Posterior vena cava (tissue), 2 donors: ENCODE measurements at places on chromosomes 6 and 20. TPM values are rescaled to one million over a fixed set of nuclear protein-coding genes. Genes with fewer than 3 reads are reported as not detected.

GRCh38 chr6:81981812-81982211, 229.3 kb upstream of the TENT5A start:
- DNase-seq = no peak

DNA sequence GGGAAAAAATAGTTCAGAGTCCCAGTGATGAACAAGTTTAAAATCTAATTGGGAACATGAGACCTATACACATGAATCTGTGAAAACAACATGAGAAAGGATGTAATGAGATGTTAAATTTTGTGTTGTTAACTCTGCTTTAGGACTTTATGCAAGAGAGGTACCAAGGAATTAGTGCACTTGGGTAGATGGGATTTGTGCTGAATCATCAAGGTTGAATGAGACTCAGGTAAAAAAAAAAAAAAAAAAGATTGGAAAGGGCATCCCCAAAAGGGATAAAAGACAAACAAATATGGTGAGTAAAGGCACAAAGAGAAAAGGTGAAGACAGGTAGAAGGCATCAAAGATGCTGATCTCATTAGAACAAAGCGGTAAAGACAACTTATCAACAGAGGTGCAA, 644.4 kb downstream of the CBLN4 start:
- DNase-seq = no peak

DNA sequence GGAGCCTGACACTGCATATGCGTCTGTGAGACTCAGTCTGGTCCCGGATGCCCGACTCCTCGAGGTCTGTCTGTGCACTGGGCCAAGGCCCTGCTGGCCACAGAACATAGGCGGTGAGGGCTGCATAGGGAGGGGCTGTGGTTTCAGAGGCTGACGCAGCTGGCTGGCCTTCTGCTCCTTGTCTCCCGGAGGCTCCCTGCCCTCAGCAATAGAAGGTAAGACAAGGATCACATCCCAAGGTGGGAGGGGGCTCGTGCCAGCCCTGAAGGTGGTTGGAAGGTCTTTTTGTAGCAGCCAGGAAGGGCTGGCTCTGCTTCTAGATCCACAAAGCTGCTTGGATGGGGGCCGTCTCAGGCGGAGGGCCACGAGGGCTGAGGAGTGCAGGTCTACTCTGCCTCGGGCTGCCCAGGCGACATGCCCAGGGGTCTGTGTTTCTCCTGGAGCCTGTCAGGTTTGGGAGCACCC, 239.8 kb upstream of the SULF2 start:
- DNase-seq = peak; percentile 92

Gene ECT2L
- total RNA-seq = 0.33 TPM

Gene TAAR6
- total RNA-seq = not detected

- peak; percentile 80 for DNase-seq
Measured at GRCh38 chr6:166775180-166775922, 148.3 kb upstream of the RPS6KA2 start.

DNA sequence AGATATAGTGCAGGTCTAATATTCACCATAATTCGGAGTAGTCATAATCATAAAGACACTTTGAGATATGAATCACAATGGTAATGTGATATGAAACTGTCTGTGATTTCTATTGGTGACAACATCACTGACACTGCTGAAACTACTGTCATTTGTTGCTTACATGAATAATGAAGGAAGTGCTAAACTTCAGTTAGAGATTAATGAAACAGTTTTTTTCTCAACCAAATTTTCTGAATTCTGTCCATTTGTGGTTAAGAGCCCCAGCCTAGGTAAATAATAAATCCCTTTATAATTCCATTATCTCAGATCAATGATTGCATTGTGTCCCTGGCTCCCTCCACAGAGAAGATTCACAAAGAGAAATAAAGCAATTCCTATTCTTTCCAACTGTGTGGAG, 122.6 kb downstream of the HIVEP2 start:
- DNase-seq = no peak

GRCh38 chr6:11785774-11786579, 7.4 kb upstream of the ADTRP start:
- no peak for DNase-seq

GRCh38 chr6:84415517-84415916, 188.1 kb upstream of the CEP162 start:
- DNase-seq = no peak

- no peak for DNase-seq
Measured at GRCh38 chr20:40991181-40991889, 37.3 kb upstream of the TOP1 start.

Gene NNAT
- total RNA-seq = 0.65 TPM

- no peak for DNase-seq
Measured at GRCh38 chr6:146106532-146106931, 77.7 kb downstream of the GRM1 start.

Gene EYS
- not detected for total RNA-seq

DNA sequence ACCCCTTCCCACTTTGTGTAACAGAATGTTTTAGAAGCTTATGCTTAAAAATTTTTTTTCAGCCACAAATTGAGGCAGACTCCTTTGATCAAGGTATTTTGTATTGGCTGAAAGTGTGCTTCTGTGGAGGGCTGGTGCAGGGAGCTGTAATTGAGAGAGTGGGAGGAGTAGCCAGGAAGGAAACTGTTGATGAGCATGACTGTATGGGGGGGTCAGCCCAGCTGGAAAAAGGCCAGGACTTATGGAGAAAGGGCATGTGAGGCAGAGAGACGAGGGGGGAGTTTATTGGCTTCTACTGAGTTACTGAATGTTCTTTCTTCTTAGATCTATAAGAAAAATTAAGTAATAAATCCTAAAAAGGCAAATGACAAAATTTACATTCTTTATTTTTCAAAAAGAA, 13.4 kb downstream of the RFPL4B start:
- DNase-seq = no peak

DNA sequence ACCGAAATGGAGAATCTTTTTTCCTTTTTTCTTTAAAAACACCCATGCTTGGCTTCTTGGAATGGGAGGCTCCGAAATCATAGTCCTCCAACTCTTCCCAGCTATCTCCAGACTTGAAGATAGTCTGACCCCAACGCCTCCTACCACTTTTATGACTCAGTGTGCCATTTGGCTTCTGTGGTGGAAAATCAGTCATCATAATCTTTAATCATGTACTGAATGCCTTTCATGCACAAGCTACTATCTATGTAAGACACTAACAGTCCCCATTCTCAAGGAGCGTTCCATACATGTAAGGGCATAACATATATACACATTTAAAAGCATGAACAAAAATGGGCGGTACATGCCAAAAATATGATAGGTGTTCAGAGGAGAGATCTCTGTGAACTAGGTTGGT, 44.1 kb downstream of the TMEM14B start:
- DNase-seq = no peak

GRCh38 chr6:73487473-73487872, 25.9 kb downstream of the MTO1 start:
- no peak for DNase-seq

GRCh38 chr6:169963581-169964297, 212.3 kb downstream of the ERMARD start:
- peak; percentile 57 for DNase-seq

Gene COL11A2
- total RNA-seq = 1.0 TPM

Gene OR12D1
- total RNA-seq = not detected
